ENCODE measurements at places on chromosomes 2 and 18.

- no peak for DNase-seq
- H3K4me3 ChIP-seq, result no peak overlapping the region
- no peak overlapping the region for H3K27ac ChIP-seq
- no peaks in the 10 kb centered on the region for H3K27me3 ChIP-seq
- no peaks in the 10 kb centered on the region for H3K4me1 ChIP-seq
- no peaks in the 10 kb centered on the region for H3K36me3 ChIP-seq
Observed at GRCh38 chr18:63707816-63708215, 5.1 kb downstream of the SERPINB11 start.

GRCh38 chr2:106358521-106358920 lies 109.7 kb downstream of the RGPD3 start:
- no peak for DNase-seq
- no peak overlapping the region for H3K27ac ChIP-seq
- H3K4me1 ChIP-seq, result peaks cover 13% of the 10 kb centered on the region
- no peaks in the 10 kb centered on the region for H3K36me3 ChIP-seq

GRCh38 chr18:45571195-45571594 lies 44.1 kb upstream of the SLC14A2 start:
- no peak for DNase-seq
- no peaks in the 10 kb centered on the region for H3K27me3 ChIP-seq
- H3K4me1 ChIP-seq, result peaks cover 6% of the 10 kb centered on the region
- H3K4me3 ChIP-seq, result no peak overlapping the region
- H3K27ac ChIP-seq, result no peak overlapping the region

- no peak overlapping the region for H3K4me3 ChIP-seq
- no peak overlapping the region for H3K27ac ChIP-seq
- no peaks in the 10 kb centered on the region for H3K4me1 ChIP-seq
- no peaks in the 10 kb centered on the region for H3K36me3 ChIP-seq
Observed at GRCh38 chr2:99217929-99218501, 37.0 kb downstream of the MRPL30 start.

DNA sequence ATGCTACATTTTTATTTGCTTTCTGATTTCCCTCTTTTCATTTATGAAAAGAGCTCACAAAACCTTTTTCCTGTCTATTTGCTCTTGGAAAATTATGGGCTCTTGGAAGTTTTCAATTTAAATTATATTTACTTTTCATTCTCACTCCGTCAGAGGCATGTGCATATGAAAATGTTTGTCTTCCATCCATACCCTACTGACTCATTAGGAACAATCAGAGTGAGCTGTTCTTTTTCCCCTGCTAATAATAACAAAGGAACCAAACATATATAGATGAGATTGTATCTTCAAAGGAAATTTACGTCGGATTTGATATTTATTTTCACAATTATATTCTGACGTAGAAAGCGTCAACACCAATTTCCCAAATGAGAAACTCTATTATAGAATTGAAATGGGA lies 1101.2 kb downstream of the TSN start:
- no peaks in the 10 kb centered on the region for H3K27me3 ChIP-seq
- no peak for DNase-seq
- no peak overlapping the region for H3K27ac ChIP-seq
- no peaks in the 10 kb centered on the region for H3K4me1 ChIP-seq
- no peaks in the 10 kb centered on the region for H3K36me3 ChIP-seq

- H3K4me1 ChIP-seq, result no peaks in the 10 kb centered on the region
- DNase-seq, result no peak
- H3K4me3 ChIP-seq, result no peak overlapping the region
- no peaks in the 10 kb centered on the region for H3K27me3 ChIP-seq
- no peaks in the 10 kb centered on the region for H3K36me3 ChIP-seq
Observed at GRCh38 chr2:113068706-113069485, 1.1 kb downstream of the IL1F10 start.

- H3K27ac ChIP-seq, result peak overlapping the region; percentile 42
- no peaks in the 10 kb centered on the region for H3K36me3 ChIP-seq
- H3K4me1 ChIP-seq, result peaks cover 11% of the 10 kb centered on the region
- no peaks in the 10 kb centered on the region for H3K27me3 ChIP-seq
Observed at GRCh38 chr2:223815186-223815883, 22.0 kb downstream of the AP1S3 start.

- H3K27me3 ChIP-seq, result no peaks in the 10 kb centered on the region
- peak overlapping the region; percentile 41 for H3K4me3 ChIP-seq
- H3K27ac ChIP-seq, result no peak overlapping the region
- no peak for DNase-seq
- H3K36me3 ChIP-seq, result no peaks in the 10 kb centered on the region
Observed at GRCh38 chr18:23689616-23690504, 607 bp downstream of the LAMA3 start.

GRCh38 chr2:74922592-74923227 lies 35.7 kb upstream of the POLE4 start:
- no peak overlapping the region for H3K4me3 ChIP-seq
- no peaks in the 10 kb centered on the region for H3K27me3 ChIP-seq
- DNase-seq, result no peak
- H3K36me3 ChIP-seq, result no peaks in the 10 kb centered on the region
- H3K27ac ChIP-seq, result no peak overlapping the region
- H3K4me1 ChIP-seq, result no peaks in the 10 kb centered on the region

- no peaks in the 10 kb centered on the region for H3K36me3 ChIP-seq
- no peak for DNase-seq
- H3K27me3 ChIP-seq, result no peaks in the 10 kb centered on the region
- no peak overlapping the region for H3K4me3 ChIP-seq
- H3K4me1 ChIP-seq, result peaks cover 33% of the 10 kb centered on the region
- peak overlapping the region; percentile 30 for H3K27ac ChIP-seq
Observed at GRCh38 chr2:8573234-8573941, 108.5 kb upstream of the ID2 start.

GRCh38 chr18:22800551-22800951 lies 132.6 kb upstream of the RBBP8 start:
- no peak overlapping the region for H3K4me3 ChIP-seq
- H3K27me3 ChIP-seq, result no peaks in the 10 kb centered on the region
- no peak overlapping the region for H3K27ac ChIP-seq
- H3K4me1 ChIP-seq, result no peaks in the 10 kb centered on the region
- H3K36me3 ChIP-seq, result no peaks in the 10 kb centered on the region

DNA sequence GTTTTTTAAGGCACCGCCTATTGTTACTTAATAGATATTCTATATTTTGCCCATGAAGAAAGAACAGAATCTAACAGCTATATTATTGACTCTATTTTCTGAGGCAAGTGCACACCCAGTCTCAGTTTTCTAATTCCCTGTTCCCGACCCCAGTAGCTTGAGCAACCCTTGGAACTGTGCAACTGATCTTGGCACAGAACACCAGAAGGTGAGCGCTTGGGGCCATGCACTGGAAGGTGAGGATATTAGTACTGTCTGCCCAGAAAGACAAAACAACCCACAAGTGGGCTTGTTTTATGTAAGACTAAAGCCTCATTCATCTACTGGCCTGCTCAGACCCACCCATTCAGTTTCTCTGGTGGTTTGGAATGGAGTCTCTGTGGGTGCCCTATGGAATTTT lies 188.8 kb upstream of the LINC00305 start:
- no peak for DNase-seq
- no peaks in the 10 kb centered on the region for H3K4me1 ChIP-seq
- H3K4me3 ChIP-seq, result no peak overlapping the region
- no peaks in the 10 kb centered on the region for H3K27me3 ChIP-seq

- no peaks in the 10 kb centered on the region for H3K36me3 ChIP-seq
- H3K4me3 ChIP-seq, result no peak overlapping the region
- no peaks in the 10 kb centered on the region for H3K27me3 ChIP-seq
- no peak for DNase-seq
Observed at GRCh38 chr18:80227472-80227871, 19.8 kb downstream of the PARD6G start.

GRCh38 chr2:162316590-162316989 lies 1.9 kb downstream of the IFIH1 start:
- H3K36me3 ChIP-seq, result no peaks in the 10 kb centered on the region
- H3K27ac ChIP-seq, result no peak overlapping the region
- H3K27me3 ChIP-seq, result no peaks in the 10 kb centered on the region
- H3K4me3 ChIP-seq, result peak overlapping the region; percentile 64

DNA sequence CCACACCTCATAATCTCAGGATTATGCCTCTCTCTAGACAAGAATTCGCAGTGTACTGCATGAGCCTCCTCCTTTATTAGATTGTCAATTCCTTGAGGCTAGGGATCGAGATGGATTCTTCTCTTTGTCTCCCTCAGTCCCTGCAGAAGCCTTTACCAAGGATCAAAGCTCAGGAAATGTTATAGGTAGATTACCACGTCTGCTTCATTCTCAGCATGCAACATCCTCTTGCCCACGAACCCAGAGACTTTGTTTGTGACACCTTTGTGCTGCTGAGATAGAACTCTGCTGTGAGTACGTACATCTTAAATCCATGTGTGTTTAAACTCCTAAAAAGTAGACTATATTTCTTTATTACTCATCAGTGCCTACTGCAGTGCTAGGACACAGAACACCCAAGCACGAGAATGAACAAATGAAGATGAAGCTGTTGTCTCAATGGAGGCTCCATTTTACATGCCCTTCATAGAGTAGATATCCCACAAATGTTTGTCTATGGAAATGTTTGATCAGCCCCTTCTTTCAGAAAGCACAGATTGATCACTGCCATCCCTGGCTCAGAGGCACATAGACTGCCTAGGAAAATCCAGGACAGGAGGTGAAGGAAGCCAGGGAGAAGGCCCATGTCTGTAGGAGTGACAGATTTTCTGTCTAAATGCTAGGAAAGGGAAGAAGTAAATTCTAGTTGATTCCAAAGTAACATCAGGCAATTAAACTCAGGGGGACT lies 98.8 kb upstream of the KLHL29 start:
- H3K36me3 ChIP-seq, result no peaks in the 10 kb centered on the region
- H3K4me3 ChIP-seq, result no peak overlapping the region
- DNase-seq, result no peak
- H3K4me1 ChIP-seq, result no peaks in the 10 kb centered on the region
- H3K27ac ChIP-seq, result no peak overlapping the region

DNA sequence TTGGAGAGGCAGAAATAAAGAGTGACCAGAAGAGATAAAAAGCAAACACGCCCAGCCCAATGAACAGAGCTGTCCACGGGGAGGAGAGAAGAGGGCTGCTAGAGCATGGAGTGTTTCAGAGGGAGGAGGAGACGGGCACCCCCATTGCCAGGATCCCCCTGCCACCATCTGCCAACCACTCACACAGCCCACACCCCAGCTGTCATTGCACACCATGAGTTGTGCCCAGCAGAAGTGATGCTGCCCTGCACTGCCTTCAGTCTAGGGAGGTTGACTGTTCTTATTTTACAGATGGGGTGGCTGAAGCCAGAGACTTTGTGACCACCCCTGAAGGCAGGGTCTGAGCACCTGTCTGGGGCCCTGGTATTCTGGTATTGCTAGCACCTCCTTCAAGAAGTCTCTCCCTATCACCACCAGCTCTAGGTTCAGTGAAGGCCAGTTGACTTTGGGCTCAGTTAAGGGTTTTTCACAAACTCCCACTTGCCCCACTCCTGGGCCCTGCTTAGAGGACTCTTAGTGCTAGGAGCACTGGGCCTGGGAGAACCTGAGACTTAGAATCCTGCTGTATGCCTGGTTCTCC lies 2.4 kb downstream of the FABP1 start:
- H3K27me3 ChIP-seq, result no peaks in the 10 kb centered on the region
- H3K36me3 ChIP-seq, result no peaks in the 10 kb centered on the region
- no peak for DNase-seq
- H3K27ac ChIP-seq, result no peak overlapping the region
- H3K4me3 ChIP-seq, result no peak overlapping the region
- H3K4me1 ChIP-seq, result no peaks in the 10 kb centered on the region

DNA sequence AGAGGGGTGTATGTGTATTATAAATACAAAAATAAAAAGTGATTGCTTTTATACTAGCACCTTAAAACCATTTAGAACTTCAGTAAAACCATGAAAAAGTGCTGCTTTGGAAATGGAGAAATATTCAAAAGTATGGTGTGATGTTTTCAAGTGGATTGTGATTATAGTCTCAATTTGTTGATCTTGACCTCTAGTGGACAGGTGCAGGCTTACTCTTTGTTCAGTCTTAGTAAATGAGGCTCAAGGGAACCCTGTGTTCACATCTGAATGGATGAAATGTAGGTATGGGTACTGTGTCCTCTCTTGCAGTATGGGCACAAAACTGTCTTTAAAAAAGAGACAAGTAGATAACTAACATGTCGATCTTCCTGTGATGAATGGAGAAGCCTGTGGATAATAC lies 145.8 kb downstream of the MCFD2 start:
- no peak overlapping the region for H3K27ac ChIP-seq
- no peak overlapping the region for H3K4me3 ChIP-seq
- H3K27me3 ChIP-seq, result no peaks in the 10 kb centered on the region

DNA sequence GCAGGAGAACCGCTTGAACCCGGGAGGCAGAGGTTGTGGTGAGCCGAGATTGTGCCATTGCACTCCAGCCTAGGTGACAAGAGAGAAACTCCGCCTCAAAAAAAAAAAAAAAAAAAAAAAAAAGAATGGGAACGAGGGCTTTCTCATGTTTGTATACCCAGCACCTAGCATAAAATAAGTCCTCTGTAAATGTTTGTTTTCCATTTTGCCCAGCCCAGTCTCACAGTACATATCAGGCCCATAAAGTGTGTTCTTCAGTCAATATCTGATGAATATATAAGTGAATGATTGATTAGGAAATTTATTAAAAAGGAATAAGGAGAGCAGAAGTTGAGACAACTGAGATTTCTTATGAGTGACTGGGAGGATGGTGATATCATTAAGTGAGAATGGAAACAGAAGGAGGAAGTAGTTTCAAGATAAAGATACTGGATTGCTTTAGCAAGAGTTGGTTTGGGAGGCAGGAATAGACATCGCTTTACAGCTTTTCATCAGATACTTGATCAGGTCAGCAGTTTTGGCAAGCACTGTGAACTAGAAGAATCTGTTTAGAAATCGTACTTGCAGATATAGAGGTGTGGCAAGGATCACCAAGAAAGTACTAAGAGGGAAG lies 327.5 kb downstream of the KIAA1328 start:
- no peak overlapping the region for H3K27ac ChIP-seq
- H3K4me1 ChIP-seq, result peaks cover 25% of the 10 kb centered on the region
- H3K4me3 ChIP-seq, result no peak overlapping the region
- H3K27me3 ChIP-seq, result no peaks in the 10 kb centered on the region
- DNase-seq, result no peak
- no peaks in the 10 kb centered on the region for H3K36me3 ChIP-seq

DNA sequence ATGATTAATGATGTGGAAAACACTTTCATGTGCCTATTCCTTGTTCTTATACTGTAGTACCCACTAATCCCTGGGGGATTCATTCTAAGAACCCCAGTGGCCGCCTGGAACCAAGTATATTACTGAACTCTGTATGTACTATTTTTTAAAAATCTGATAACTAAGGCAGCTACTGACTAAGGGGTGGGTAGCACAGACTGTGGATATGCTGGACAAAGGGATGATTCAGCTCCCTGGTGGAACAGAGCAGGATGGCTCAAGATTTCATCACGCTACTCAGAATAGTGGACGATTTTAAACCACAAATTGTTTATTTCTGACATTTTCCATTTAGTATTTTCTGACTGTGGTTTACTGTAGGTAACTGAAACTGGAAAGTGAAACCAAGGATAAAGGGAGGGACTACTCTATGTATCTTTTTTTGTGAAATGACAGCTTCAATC lies 41.8 kb upstream of the CDC42EP3 start:
- no peak for DNase-seq
- no peaks in the 10 kb centered on the region for H3K27me3 ChIP-seq
- H3K4me3 ChIP-seq, result no peak overlapping the region
